Activated CD8-positive, alpha-beta memory T cell treated with anti-CD3 and anti-CD28 coated beads for 24 hours (primary cell): ENCODE measurements at places on chromosomes 3 and 15.

- DNase-seq, result no peak
Measured at GRCh38 chr15:89936051-89936785, 23.5 kb upstream of the ARPIN start.

DNA sequence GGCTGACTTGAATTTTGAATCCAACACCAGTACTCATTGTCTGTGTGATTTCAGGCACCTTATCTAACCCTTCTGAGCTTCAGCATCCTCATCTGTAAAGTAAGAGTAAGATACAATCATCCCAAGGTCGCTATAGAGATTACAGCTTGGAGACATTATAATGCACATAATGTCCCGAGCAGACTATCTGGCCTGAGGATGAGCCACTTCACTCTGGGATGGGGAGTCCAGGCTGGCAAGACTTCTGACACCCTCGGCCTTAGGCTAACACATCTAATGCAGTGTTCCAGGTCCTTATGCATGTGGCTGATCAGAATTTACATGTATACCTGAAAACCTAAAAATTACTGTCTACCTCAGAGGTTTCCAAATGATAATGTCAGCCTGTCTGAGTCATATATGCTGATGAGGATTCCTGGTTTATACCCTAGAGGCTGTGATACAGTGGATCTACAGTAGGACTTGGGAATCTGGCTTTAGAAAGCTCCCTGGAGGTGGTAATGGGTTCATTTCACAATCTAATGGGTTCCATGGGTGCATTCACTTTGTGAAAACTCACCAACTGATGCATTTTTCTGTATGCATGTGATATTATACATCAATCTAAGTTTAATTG lies 229.0 kb upstream of the SLCO3A1 start:
- DNase-seq, result no peak

DNA sequence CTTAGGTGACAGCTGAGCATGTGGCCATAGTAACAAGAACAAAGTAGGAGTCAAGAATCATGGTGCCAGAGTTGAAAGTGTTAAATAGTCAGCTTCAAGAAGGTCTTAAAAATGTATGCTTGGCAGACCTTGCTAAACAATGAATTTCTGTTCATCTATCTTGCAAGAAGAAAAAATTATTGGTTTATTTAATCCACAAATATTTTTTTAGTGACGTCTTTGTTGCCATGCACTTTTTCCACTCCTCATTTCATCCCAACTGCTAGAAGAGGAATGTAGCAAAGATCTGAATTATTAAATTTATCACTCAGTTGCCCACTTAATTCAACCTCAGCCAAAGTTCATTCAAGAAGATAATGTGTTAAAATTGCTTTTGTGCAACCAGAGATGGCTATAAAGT lies 3.2 kb upstream of the SLC4A7 start:
- no peak for DNase-seq

GRCh38 chr3:174409086-174409743 lies 449.9 kb upstream of the NAALADL2 start:
- no peak for DNase-seq

DNA sequence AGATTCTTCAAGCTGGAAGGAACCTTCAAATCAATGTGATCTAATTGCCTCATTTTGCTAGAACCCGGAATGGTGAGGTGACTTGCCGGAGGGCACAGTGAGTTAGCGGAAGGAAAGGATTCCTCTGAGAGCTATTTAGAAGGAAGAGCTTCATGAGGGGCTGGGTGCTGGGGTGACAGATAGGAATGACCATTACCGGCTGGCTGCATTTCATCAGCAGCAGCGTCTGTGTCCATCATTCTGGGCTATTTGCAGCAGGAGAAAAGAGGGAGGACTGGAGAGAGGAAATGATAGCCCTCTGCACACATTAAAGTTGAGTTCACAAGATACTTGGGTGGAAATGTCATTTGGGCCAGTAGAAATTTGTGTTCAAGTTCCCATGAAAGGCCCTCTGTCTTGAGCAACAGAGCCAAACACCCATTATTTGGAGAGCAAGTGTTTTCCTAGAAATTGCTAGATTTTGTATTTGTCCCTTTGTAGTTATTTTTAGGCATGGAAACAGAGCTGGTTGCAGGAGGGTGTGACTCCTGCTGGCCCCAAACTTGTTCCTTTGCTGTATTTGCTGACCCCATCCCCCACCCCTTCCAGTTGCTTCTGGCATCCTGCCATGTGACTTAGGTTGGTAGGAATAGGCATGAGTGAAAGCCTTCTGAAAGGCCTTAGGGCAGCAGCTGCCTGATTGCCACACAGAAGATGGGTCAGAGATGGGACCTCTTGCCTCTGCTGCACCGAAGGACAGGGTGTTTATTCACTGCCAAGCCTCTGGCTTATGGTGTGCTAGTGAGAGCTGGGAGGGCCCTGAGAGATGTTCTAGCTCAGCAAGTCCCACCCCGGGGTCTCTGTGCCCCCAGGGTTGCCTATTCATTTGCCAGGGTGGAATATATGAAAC lies 87.5 kb upstream of the PLXNA1 start:
- DNase-seq, result no peak

DNA sequence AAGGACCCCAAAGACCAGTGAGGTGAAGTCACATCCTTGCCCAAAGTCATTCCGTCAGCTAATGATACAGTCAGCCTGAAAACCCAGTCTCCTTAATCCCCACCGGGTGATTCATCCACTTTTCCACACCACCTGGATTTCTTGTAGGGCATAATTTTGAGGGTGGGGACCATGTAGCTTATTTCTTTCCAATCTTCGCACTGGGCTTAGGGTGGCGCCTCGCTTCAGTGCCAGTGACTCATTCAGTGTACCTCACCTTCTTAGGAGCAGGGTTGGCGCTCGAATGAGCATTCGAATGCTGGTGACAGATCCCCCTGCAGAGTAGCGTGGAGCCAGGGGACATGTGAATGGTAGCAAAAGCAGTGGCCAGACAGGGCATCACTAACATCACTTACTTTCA lies 24.0 kb downstream of the BMF start:
- no peak for DNase-seq

DNA sequence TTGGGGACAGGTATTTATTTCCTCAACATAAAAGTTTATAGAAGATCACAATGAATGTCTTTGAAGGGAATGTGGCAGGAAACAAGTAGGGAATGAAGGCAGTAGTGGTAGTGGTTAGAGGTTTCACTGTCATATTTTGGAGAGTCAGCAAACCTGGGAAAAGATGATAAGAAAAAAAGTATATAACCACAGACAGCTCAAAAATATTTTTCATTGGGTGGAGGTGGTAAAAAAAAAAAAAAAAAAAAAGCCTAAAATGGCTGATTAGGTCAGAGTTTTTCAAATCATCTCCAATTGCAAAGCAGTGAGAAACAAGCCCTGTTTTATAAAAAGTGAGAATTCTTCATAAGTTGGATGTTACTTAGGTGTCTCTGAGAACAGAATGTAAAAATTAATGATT lies 400.0 kb downstream of the LSAMP start:
- no peak for DNase-seq

DNA sequence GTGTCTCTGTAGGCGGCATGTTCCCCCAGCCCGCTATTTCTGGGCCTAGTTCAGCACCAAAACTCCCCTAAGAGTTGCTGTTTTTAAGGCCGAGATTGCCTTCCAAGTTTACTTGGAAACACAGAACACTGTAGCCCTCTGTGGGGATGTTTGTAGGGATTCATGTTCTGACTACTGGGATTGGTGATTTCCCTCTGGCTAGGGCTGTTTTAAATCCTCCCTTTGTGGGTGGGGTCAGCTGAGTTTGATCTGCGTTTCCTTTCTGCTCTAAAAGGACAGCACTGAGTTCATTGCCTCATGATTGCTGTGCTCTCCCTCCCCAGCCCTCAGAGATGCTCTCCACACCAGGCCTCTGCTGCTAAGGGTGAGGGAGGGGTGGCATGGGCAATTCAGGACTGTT lies 640.6 kb upstream of the DPPA4 start:
- no peak for DNase-seq

DNA sequence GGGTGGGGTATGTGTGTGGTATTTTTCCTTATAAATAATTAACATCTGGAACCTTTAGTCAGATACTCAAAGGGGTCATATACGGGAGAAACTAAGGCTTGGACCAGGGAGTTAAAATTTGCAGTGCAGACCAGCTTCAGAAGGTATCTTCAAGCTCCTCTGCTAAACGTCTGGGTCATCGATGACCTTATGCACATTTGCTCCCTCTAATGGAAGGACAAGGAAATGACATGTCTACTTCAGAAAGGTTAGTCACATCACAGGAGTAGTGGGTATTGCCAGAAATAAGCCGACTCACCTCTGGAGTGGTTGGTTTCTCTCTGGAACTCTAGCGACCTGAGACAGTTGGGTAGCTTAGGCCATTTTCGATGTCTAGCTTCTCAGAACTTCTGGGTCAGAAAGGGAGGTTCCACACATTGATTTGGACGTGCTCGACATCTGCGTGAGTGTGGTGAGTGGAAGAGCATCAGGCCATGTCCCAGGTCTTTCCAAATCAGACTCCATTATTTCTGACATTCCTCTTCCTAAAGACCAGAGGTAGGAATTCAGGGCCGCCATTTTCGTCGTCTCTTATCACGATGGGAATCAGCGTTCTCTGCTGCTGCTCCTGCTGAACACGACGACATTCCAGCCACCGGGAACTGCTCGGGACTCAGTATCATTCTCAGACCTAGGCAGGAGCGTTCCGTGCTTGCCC lies 31.8 kb upstream of the RASA2 start:
- DNase-seq, result no peak

GRCh38 chr15:74322558-74323180 lies 44.8 kb downstream of the CYP11A1 start:
- DNase-seq, result peak; percentile 83

DNA sequence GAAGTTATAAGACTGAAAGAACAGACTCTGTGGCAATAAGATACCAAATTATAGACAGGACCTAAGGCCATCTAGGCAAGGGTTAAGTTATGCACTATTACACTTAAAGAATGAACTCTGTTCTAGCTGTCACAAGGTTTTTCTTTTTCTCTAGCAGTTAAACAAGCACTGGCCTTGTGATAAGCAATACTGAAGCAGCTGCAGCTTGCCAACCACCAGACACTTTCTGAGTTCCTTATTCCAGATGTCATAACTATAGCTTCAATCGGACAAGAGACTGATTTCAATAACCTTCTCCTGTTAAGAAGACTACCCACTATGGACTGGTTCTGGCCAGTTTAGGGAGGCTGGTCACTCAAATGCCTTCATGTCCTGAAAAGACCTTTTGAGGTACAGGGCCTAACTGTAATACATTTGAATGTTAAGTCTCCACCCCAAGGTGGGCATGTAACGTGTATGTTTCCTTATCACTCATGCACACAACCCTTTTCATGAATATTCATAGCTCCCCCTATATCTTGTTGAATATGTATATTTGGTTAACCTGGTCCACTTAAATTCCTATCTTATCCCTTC lies 85.8 kb downstream of the CFAP20DC start:
- no peak for DNase-seq

- DNase-seq, result no peak
Measured at GRCh38 chr3:52140769-52141168, 13.5 kb downstream of the POC1A start.

DNA sequence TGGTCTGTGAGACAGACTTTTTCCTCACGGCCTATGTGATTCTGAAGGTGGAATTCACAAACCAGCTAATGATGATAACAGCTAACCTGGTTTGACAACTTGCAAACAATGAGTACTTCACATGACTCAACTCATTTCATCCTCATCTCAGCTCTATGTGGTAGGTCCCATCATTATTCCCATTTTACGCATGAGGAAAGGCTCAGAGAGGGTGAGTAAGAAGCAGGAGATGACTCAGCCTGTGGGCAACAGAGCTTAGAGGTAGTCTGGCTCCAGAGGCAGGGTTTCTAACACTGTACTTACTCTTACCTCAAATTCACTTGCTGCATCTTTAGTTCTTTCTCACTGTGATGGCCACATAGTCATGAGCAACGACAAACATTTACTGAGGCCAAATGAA lies 25.8 kb upstream of the PSMD6 start:
- no peak for DNase-seq

DNA sequence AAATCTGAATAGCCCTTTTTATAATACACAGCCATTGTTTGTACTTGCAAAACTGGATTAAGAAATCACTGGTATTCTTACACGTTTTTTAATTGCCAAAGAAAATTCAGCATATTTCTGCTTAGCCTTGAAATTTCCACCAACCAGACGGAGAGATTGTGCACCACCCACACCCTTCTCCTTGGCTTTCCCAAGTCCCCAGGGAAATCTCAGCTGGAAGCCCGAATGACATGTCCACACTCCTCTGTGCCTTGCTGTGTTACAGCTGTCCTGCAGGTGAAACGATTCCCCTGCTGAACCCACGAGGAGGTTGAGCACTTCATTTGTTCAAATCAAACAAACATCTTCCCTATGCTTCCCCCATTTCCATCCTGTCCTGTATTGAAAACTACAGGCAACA lies 49.6 kb upstream of the PPARG start:
- no peak for DNase-seq

DNA sequence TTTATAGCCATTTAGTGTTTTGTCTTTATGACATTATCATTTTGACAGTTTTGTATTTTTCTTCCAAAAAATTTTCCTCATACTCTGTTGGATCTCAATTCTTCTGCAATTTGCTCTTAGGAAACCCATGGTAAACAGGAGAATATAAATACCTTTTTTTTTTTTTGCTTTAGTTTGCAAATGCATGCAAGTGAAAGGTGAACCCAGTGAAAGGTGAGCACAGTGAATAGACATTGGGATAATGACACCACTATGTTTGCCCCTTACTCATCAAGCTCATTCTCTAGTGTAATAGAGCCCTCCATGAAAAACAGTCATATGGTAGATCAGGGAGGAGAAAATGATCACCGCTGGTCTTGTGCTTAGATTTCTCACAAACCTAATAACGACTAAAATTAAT lies 59.0 kb upstream of the TRPC1 start:
- no peak for DNase-seq

- DNase-seq, result peak; percentile 58
Measured at GRCh38 chr15:43440721-43441281, 52.2 kb downstream of the TP53BP1 start.

GRCh38 chr15:71003319-71003718 lies 110.7 kb downstream of the LRRC49 start:
- no peak for DNase-seq

DNA sequence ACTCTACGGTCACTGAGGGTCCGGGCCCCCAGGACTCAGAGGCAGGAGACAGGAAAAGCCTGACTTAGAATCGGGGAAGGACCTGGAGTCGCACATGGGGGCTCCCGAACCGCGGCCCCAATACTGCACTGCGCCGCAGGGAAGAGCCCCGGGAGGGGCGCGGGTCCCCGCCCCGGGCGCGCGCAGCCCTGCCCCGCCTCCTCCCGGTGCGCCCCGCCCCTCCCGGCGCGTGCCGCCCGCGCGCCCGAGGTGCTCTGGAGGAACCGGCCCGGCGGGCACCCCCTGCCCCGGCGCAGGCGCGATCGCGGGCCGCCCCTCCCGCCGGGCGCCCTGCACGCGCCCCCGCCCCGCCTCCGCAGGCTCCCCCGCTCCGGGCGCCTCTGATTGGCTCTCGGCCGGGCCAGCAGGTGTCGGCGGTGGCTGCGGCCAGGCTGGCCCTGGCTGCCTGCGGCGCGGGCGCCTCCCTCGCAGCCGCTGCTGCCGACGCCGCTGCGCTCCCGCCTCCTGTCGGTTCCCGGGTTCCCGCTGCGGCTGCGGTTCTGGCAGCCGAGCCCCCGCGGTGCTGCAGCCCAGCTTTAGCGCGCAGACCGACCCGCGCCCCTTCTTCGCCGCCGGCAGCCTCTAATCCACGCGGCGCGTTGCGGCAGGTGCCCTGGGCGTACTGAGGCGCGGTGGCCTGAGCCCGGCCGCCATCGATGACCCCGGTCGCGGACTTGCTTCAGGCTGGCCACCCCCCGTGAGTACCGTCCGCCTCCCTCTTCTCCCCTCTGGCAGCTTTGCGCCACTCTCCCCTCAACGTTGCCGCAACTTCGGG lies at the start of gene MYRIP:
MYRIP (plus strand) TSS at position 429 of the 814 bp plus-strand sequence. CDS start 91,208 bp downstream, outside the sequence.
- no peak for DNase-seq
